Brain pericyte (primary cell): ENCODE measurements at places on chromosomes 4 and X.

DNA sequence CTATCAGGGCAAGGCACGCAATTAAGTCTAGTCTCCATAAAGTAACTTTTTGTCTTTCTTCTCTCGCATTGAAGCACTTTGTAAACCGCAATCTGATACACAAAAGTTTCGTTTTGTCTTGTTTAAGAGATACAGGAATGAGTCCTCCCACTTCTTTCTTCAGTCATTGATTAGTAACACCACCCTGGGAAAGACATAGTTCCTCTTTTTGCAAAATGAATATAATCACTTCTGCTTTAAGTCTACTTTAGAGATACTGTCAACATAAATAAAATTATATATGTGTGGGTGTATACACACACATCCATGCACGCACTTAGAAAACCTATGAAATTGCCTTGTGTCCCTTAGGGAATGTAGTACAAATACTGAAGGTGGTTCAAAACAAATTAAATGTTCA lies 11.7 kb downstream of the COQ2 start:
- no peak for DNase-seq

- no peak for DNase-seq
Measured at GRCh38 chr4:8350841-8351461, 81.4 kb downstream of the HTRA3 start.

- no peak for DNase-seq
Measured at GRCh38 chr4:37674439-37674838, 11.7 kb downstream of the RELL1 start.

DNA sequence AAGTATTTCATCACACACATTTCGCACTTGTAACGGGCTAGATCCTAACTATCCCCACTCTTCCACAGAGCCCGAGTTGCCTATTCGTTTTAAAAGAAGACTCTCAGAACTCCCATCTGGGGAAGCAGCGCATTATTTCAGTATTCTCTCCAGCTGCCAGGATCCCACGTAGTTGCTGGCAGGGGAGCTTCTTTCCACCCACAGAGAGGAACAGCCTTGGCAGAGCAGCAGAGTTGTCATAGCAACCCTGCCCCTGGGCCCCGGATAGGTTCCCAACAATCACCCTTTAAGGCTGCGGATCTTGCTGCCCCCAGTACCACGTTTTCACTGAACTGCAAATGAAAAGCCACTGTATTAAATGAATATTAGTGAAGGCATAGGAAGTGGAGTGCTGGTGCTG lies 106.7 kb downstream of the GPM6A start:
- peak; percentile 16 for DNase-seq

DNA sequence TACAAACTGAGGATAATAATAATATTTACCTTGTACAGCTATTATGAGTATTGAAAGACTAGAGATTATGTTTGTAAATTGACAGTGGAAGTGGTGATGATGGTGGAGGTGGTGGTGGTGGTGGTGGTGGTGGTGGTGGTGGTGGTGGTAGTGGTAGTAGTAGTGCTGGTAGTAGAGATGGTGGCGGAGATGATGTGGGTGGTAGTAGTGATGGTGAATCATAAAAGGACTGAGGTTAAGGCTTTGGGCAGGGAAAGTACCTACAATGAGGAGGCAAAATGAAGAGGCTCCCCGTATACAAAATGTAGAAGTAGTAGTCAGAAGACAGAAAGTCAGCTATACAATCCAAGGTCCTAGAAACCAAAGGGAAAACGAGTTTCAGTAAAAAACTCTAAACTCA lies 214.1 kb downstream of the BCOR start:
- no peak for DNase-seq

DNA sequence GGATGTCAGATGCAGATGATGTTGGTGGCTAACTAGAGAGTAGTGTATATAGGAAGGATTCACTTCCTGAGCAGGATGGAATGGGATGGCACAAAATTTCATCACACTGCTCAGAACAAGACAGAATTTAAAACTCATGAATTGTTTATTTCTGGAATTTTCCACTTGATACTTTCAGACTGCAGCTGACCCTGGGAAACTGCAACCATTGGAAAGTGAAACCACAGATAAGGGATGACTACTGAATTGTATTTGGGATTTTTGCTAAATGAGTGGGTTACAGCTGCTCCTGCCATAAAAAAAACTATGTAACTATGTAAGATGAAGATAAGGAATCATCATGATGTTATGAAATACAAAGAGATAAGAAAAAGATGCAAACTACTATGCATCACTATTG lies 51.4 kb downstream of the NPY5R start:
- no peak for DNase-seq

- no peak for DNase-seq
Measured at GRCh38 chrX:106177982-106178321, 9.8 kb downstream of the PWWP3B start.
